Common myeloid progenitor, CD34-positive (primary cell): ENCODE measurements at places on chromosomes 3 and 15.

- no peak for DNase-seq
Measured at GRCh38 chr3:30895329-30895728, 868 bp upstream of the GADL1 start.

GRCh38 chr15:42846647-42847046 is 73.9 kb downstream of the TTBK2 start:
- no peak for DNase-seq

DNA sequence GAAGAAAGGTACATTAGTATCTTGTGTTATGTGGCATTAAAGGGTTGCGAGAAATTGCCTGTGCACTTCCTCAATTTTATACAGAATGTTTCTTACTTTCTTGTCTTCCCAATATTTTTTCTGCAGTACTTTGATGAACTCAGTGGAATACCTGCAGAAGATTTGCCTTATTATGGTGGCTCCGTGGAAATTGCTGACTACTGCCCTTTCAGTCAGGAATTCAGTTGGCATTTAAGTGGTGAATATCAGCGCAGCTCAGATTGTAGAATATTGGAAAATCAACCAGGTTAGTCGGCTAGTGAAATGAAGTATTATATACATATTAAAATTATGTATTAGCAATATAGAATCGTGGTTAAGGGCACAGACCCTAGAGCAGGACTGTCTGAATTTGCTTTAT is 61.3 kb downstream of the LMLN start:
- DNase-seq, result no peak

- no peak for DNase-seq
Measured at GRCh38 chr15:80989081-80989517, 520 bp downstream of the MESD start.

DNA sequence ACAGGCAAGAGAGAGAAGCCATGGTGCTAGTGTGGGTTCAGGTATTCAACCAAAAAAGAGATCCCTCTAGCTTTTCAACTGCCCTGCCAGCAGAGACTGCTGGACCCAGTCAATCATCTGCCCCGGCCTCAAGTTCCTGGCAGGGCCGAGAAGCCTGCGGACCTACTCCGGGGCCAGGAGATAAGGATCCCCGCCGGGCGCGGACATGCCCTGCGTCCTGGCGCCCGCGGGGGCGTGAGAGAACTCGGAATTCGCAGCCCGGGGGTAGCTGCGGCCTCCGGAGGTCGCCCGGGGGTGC is 821 bp upstream of the MAGI1 start:
- peak; percentile 3 for DNase-seq

DNA sequence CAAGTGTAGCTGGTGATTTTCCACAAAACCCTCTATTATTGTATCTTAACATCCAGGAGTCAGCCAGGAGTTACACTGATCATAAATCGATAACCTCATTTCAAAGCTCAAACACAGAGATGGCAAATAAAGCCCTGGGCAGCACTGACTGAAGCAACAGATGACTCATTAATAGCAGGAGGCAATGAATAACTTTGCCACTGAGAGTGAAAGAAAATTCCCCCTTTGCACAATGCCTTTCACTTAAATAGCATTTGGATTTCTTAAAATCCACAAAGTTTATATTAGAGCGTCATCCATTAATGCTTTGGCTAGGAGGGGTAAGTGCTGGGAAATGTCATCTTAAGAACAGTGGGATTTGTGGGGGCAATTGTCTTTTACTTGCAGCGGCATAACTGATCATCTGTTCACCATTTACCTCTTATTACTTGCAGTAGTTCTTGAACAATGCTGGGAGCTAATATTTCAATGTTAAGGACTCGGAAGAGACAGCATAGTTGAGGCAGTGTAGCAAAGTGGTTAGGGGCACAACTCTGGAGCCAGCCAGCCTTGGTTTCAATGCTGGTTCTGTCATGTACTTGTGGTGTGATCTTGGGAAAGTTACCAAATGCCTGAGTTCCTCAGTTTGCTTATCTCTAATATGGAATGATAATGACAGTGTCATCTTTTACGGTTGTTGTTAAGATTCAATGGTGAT is 630.4 kb upstream of the TBL1XR1 start:
- no peak for DNase-seq

DNA sequence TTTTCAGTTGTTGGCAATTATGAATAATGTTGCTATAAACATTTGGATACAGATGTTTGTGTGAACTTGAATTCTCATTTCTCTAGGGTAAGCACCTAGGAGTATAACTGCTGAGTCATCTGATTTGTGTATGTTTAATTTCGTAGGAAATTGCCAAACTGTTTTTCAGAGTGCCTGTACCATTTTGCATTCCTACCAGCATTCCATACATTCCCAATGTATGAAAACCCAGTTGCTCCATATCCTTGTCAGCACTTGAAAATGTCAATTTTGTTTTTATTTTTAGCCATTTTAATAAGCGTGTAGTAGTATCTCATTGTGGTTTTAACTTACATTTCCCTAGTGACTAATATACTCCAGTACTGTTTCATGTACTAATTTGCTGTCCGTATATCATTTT is 98.5 kb upstream of the TSC22D2 start:
- no peak for DNase-seq

DNA sequence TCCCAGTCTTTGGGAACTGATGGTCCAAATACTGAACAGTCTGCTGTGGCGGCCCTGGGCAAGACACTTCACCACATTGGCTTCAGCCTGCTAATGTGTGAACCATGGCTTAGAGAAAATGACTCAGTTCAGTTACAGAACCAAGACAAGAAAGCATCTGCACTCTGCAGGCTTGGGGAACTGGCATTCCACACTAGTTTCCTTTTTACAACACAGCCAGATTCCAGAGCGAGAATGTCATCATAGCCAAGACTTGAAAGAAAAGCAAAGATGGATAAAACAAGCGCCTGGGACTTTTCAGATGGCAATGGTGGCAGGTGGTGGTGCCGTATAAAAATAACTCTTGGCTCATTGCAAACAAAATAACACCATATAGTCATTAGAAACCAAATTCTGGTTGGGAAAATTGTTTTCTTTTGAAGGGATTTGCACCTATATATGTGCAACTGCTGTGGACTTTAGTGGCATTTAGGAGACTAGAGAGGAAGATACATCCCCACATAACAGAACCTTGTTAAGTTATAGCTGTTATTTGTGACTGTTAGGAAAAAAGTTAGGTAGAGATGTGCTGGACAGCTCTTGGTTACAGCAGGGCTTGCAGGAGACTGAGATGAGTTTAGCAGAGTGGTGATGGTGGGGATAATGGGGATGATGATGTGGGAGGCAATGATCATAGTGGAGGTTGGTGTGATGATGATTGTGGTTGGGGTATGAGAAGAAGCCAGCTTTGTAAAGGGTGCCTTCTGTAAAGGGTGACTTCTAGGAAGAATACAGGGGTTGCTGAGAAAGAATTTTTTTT is 273.6 kb downstream of the THRB start:
- no peak for DNase-seq

DNA sequence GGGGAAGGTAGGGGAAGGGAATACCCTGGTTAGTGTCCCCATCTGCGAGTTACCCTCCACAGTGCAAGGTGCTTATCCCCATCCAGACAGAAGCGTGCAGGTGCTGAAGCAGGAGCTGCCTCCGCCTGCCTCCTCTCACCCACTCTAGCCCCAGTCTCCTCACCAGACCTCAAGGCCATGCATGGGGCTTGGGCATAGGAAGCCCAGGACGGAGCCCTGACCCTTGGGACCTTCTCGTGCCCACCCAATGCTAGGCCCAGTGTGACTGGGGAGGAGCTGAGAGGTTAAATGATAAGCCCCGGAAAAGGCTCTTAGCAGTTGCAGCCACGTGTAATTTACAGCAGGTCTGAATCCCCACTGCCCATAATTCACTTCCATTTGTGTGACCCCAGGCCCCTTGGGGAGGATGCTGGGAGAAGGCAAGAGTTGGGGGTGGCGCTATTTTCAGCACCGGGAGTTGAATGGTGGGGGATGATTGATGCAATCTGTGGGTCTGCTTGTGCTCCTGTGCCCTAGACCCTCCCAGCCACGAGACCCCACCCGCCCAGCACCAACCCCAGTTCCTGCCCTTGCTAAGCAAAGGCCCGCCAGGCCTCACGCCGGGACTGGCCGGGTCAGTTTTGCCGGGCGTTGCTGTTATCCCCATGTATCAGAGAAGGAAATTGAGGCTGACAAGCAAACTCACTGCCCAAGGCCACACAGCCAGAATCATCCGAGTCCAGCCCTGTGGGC is 14.5 kb upstream of the PLXND1 start:
- no peak for DNase-seq

DNA sequence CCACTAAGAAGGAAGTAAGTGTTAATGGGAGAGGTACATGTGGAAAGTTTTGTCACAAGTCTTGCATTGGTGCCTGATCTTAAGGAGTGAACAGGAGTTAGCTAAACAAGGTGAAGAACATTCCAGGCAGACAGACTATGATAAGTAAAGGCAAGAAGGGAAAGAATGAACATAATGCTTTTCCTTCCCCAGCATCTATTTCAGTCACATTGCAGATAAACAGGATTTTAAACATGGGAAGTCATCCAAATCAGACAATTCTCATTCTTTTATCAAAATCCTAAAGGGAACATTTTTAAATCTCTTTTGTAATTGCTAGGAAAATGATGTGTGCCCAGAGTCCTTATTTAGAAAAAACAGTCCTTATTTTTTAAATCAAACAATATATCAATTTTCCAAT is 424.6 kb downstream of the FGF12 start:
- DNase-seq, result no peak

DNA sequence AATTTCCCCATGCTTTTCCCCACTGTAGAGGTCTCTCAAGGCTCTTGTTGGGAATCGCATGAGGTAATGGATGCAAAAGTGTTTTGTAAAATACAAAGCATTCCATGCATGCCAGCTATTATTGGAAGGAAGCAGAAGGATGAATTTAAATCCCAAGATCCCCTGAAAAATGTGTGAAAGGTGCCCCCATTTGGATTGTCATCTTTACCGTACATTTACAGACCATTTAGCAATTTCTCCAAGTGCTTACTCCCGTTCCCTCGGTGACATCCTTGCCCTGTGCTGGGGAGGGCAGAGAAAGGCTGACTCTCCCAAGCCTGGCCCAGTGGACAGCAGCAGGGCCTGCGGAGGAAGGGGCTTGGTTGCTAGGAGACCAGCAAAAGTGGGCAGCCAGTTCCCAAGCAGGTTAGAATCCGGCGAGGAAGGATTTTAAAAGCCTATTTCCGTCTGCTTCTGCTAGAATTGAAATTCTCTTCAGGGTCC is 31.1 kb upstream of the NEO1 start:
- no peak for DNase-seq

GRCh38 chr3:67901681-67902080 is 247.3 kb upstream of the SUCLG2 start:
- DNase-seq, result no peak

- peak; percentile 24 for DNase-seq
Measured at GRCh38 chr3:38222032-38222634, 43.5 kb upstream of the SLC22A13 start.

DNA sequence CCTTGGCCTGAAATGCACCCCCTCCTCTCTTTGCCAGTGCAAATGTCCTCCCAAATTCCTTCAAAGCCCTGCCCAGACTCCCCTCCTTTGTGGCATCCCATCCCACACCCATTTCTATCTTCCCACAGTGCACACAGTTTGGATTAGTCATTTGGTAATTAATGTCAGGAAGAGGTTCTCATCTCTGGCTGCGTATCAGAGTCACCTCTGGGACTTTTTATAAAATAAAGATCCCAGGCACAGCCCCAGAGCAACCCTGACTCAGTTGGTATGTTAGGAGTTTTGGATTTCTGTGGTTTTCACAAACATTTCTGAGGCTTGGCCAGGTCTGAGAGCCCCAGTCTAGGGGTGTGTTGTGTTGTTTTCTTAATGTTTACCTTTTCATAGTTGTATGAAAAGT is 41.6 kb downstream of the C3orf20 start:
- no peak for DNase-seq

DNA sequence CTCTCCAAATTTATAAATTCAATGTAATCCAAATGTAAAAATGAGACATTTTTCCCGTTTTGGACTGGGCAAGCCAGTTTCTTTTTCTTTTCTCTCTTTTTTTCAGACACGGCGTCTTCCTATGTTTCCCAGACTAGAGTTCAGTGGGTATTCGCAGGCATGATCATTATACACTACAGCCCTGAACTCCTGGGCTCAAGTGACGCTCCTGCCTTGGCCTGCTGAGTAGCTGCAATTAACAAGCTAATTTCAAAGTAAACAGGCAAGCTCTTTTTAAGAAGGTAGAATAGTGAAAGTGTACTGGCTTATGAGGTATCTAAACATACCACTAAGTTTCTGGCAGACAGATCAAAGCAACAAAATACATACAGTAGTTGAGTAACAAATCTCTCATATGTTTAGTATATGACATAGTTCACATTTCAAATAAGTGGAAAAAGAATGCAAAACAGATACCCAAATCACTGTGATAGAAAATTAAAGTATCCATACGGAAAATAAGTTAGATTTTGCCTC is 13.5 kb downstream of the HIGD1A start:
- DNase-seq, result no peak

- no peak for DNase-seq
Measured at GRCh38 chr15:89576417-89576773, 1.1 kb downstream of the TICRR start.

DNA sequence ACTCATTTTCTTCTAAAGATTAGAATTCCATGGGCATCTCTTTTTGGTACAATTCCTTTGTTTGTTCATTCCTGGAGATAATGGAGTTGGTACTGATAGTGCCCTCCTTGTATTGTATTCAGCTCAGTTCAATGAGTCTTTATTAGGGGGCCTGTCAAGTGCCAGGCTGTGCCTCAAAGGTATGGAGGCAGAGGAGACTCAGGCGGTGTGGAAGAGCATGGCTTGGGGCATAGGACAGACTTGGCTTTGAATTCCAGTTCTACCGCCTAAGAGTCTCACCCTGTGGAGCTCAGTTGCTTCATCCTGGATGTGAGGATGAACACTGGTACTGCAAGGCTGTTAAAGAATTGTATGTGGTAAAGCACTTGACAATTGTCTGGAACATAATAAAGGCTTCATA is 196.6 kb upstream of the IL12A start:
- DNase-seq, result no peak

DNA sequence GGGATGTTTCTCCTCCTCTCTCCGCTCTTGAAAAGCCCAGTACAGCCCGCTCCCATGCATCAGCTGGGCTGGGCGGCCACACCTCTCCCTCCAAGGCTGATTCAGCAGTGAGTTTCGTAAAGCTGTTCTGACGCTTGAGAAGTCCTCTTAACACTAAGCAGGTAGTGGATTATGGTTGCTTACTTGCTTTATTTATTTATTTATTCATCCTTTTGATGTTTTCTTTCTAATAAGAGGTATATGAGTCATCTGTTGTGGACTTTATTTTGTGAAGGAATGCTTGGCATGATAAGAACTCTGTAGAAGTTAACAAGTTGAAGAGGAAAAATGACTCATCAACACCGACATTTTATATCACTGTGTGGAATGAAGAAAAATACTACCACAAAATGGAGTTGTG is 285.0 kb downstream of the SQOR start:
- DNase-seq, result no peak

- peak; percentile 81 for DNase-seq
Measured at GRCh38 chr3:71428841-71429596, 154.5 kb downstream of the FOXP1 start.

GRCh38 chr3:11583638-11584046 is 60.1 kb downstream of the VGLL4 start:
- DNase-seq, result peak; percentile 15

- no peak for DNase-seq
Measured at GRCh38 chr15:91921843-91922198, 68.3 kb downstream of the SLCO3A1 start.
